ENCODE measurements at places on chromosomes 16 and 17.
A peak's percentile ranks its signal among the peaks of the same experiment; 100 is the strongest.

DNA sequence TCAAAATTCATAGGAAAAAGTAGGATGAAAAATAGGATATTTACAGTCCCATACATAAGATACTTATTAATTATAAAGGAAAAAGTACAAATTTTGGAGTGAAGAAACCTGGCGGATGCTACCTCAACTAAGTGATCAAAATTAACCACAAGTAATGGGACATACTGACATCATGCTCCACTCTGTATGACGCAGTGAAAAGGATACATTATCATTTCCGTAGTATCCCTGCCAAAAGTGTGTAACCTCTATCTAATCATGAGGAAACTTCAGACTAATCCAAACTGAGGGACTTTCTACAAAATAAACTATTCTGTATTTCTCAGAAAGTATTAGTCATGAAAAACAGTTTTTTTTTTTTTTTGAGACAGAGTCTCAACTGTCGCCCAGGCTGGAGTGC lies 60.5 kb downstream of the TRIM37 start:
- no peak for DNase-seq

DNA sequence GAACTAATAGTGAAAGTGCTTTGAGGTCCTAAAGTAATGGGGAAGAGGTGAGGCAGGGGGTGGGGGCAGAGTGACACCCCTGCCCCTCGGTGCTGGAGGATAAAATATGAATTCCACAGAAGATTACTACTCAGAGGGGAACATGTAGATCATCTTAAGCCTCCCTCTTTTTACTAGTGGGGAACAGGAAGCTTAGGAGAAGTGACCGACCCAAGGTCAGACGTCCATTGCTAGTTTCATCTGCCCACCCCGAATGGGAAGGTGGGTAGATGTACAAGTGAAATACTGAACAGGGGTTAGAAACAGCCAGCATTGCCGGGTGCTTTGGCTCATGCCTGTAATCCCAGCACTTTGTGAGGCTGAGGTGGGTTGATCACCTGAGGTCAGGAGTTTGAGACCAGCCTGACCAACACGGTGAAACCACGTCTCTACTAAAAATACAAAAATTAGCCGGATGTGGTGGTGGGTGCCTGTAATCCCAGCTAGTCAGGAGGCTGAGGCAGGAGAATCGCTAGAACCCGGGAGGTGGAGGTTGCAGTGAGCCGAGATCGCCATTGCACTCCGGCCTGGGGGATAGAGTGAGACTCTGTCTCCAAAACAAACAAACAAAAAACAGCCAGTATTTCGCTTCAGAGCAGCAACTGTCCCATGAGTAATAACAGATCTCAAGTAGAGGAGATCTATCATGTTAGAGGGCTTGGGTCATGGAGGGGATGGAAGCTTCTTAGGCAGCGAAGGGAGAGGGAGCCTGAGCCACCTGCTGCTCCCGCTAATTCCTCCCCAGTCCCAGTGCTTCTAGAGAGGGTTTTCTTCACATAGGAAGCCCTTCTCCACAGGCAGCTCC lies 1.2 kb upstream of the NR1D1 start:
- no peak for DNase-seq

DNA sequence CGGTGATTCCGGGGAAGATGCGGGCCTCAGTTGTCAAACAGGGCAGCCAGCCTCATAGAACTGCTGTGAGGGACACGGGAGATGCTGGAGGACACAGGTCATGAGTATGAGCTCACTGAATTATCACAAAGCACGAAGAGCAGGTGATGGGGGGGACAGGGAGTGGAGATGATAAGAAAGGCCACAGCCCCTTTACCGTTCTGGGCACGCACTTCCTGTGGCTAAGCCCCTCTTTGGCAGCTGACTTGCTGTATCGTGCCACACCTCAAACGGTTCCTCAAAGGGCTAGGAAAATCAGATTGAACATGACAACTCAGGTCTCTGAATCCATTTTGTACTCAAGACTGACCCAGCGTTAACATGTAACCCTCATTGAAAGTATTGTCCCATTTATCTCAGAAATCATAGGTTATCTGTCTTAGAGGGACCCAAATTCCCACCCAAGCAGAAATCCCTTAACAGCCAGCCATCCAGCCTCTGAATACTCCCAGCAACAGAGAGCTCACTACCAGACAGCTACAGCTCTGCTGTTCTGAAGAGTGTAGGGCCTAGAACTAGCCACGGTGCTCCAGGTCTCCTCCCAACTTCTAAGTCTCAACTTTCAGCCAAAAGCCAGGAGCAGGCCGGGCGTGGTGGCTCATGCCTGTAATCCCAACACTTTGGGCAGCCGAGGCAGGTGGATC lies 5.0 kb upstream of the SRL start:
- DNase-seq, result no peak

GRCh38 chr16:68091380-68092261 lies 6.5 kb downstream of the NFATC3 start:
- no peak for DNase-seq

DNA sequence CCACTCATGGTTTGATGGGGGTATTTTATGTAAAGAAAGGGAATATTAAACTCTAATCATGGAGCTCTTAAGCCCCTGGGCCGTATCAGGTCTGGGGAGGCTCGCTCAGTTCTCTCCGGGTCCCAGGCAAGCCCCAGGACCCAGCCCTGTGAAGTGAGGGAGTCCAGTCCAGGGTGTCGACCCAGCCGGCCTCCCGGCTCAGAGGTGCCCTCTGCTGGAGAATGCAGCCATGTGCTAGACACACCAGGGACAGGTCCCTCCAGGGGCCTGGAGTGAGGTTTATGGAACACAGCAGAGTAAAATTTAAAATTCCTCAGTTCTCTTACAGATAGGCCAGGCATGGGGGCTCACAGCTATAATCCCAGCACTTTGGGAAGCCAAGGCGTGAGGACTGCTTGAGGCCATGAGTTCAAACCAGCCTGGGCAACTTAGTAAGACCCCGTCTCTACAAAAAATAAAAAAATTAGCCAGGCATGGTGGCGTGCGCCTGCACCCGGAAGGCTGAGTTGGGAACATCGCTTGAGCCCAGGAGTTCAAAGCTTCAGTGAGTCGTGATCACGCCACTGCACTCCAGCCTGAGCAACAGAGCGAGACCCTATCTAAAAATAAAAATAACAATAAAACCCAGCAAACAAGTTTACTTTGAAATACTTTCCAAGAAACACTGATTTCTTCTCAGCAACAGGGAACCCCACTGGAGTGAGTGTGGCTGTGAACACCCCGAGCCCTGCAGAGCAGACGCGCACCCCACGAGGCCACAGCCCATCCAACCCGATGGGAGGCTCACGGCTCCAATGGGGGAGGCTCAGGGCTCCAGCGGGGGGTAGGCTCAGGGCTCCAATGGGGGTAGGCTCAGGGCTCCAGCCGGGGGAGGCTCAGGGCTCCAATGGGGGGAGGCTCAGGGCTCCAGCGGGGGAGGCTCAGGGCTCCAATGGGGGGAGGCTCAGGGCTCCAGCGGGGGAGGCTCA lies 72.2 kb downstream of the ZNF778 start:
- peak; percentile 34 for DNase-seq

DNA sequence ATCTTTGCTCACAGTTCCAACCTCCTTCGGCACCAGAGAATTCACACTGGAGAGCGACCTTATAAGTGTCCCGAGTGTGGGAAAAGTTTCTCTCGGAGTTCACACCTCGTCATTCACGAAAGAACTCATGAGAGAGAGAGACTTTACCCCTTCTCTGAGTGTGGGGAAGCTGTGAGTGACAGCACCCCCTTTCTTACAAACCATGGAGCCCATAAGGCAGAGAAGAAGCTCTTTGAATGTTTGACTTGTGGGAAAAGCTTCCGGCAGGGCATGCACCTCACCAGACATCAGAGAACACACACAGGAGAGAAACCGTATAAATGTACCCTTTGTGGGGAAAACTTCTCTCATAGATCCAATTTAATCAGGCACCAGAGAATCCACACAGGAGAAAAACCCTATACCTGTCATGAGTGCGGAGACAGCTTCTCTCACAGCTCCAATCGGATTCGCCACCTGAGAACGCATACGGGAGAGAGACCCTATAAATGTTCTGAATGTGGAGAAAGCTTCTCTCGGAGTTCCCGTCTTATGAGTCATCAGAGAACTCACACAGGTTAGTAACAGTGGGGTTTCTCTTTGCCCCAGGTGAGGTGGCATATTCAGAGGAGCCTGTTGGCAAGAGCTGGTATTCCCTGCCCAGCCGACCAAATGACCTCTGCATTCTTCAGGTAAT lies 6.8 kb downstream of the ZNF263 start:
- no peak for DNase-seq

GRCh38 chr17:49851387-49852291 lies 3.8 kb upstream of the TAC4 start:
- peak; percentile 52 for DNase-seq

- no peak for DNase-seq
These were observed 26.5 kb upstream of the CES5A start for GRCh38 chr16:55901566-55902217.

- DNase-seq, result no peak
These were observed 9.2 kb downstream of the NXN start for GRCh38 chr17:970364-970763.

- DNase-seq, result no peak
These were observed 157.0 kb upstream of the CDH11 start for GRCh38 chr16:65278874-65279273.

GRCh38 chr16:82008957-82009592 lies 2.2 kb downstream of the SDR42E1 start:
- DNase-seq, result no peak

- DNase-seq, result no peak
These were observed 19.7 kb downstream of the TEKT3 start for GRCh38 chr17:15321556-15322251.

GRCh38 chr17:9324864-9325263 lies 250.8 kb downstream of the STX8 start:
- no peak for DNase-seq

- no peak for DNase-seq
These were observed 15.0 kb downstream of the CENPX start for GRCh38 chr17:82007495-82008257.

DNA sequence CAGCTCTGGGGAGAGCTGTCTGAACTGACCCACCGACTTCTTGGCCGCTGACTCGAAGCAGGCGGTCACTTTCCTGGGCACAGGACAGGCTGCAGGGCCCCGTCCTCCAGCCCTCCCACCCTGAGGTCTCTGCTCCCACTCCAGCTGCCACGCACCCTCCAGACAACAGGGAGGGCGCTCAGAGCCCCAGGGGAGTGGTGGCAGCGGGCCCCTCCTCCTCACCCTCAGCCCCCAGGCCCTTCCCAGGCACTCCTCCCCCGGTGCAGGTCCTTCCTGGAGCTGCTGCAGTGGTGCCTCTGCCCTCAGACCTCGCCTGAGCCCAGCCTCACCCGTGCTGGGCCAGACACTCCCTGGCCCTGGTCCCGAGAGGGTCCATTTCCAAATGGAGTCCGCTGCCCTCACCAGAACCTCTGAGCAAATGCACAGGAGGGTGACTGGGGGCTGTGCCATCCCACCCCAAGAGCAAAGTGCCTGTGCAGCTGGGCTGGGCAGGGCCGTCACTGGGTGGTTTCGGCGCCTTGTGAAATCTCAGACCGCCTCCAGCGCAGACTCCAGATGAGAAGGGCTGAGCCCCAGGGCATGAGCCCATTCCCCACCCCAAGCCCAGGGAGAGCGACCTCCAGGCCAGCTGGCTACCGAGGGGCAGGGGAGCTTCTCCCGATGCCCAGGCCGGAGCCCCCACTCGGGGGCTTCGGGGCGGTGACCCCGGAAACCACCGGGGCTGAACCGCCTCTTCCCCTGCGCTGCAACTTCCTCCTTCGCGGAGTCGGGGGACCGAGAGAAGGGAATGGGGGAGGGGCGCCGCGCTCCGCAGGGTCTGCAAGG lies 717 bp downstream of the CYBA start:
- DNase-seq, result no peak

DNA sequence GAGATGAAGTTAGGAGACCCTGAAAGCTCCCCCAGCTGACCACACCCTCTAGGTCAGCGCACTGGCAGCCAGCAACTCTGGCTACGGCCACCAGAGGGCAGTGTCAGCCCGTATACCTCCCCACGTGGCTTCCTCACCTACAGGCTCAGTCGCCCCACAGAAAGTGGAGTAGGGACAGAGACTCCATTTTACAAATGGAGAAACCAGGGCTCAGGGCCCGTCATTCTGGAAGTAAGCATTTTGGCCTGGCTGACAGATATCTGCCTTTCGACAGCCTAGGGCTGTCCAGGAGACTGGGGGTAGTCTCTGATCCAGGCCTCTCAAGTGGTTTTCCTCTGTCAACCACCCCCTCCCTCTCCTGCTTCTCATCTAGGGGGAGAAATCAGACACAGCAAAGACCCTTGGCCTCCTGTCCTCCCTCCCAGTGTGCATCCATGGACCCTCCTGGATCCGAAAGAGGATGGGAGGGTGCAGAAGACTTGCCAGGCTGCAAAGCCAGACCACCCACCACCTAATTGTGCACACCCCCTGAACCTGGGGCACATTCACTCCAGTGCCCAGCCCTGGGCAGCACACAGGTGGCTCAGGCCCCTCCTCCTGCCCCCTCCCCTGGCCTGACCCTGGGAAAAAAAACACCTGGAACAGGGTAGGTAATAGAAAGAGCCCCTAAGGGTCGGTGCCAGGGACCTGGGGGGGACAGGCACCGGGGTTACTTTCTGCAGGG lies 3.8 kb upstream of the HAP1 start:
- DNase-seq, result peak; percentile 65

GRCh38 chr16:12130691-12131290 lies 154.3 kb downstream of the SNX29 start:
- no peak for DNase-seq

Measured in stimulated activated CD8-positive, alpha-beta memory T cell treated with anti-CD3 and anti-CD28 coated beads, Interleukin-4, amount 100 ng/mL, for 1 hour (primary cell).